GDM1 (cell line): ENCODE measurements at places on chromosomes 2 and 18.

GRCh38 chr2:185245216-185245615, 493.4 kb upstream of the FSIP2 start:
- no peak for DNase-seq

GRCh38 chr18:9802175-9803062, 83.4 kb upstream of the TXNDC2 start:
- DNase-seq: no peak

GRCh38 chr2:56287508-56287907, 103.7 kb downstream of the CCDC85A start:
- DNase-seq: no peak

DNA sequence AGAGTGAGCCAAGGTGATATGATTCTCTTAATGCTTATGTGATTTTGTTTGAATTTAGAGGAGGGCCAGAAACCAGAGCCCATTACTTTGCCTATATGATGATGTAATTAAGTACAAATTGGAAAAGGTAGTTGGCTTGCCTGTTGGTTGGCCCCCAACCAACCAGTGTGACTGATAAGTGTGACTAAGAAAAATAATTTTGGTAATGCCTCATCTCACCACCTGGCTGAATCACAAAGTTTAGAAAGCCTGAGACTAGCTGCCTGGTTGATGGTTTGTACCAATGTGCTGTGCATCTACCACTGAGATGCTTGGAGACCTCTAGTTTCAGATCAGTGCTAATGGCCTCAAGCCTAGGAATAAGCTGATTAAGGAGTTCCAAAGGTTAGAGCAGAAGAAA, 338.7 kb downstream of the CDH2 start:
- no peak for DNase-seq

GRCh38 chr18:6633310-6633709, 96.2 kb upstream of the ARHGAP28 start:
- no peak for DNase-seq

GRCh38 chr2:204027091-204027490, 90.5 kb downstream of the ICOS start:
- no peak for DNase-seq

DNA sequence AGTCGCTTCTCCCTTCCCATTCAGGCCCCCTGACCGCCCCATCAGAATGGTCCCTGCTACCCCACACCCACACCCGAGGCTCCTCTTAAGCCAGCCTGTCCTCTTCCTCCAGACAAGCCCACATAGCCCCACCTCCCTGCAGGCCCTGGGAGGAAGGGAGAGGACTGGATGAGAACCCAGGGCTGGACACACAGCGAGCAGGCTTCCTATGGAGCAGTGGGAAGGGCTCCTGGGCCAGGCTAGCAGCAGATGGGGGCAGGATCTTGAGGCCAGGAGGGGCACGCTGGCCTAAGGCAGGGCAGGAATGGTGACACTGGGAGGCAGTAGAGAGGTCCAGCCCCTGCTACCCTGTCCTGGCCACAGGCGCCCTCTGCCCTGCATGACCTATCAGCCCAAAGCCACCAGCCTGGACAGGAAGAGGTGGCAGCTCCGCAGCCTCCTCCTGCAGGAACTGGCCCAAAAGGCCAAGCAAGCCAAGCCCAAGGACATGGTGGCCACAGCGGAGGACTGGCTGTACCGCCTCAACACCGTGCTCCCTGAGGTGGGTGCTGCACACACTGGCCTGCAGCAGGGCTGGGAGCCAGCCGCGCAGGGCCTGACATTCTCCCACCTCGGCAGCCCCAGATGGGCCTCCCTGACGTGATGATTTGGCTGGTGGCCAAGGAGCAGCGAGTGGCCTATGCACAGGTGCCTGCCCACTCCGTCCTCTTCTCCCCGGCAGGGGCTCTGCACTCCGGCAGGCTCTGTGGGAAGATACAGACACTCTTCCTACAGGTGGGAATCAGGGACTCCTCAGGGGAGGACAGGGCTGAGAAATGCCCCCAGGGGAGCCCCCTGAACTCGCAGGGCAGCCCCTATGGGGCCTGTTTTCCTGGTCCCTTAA, 43.3 kb downstream of the FER1L5 start:
- DNase-seq: no peak

GRCh38 chr2:146623771-146624170, 1221.1 kb upstream of the ACVR2A start:
- DNase-seq: no peak

DNA sequence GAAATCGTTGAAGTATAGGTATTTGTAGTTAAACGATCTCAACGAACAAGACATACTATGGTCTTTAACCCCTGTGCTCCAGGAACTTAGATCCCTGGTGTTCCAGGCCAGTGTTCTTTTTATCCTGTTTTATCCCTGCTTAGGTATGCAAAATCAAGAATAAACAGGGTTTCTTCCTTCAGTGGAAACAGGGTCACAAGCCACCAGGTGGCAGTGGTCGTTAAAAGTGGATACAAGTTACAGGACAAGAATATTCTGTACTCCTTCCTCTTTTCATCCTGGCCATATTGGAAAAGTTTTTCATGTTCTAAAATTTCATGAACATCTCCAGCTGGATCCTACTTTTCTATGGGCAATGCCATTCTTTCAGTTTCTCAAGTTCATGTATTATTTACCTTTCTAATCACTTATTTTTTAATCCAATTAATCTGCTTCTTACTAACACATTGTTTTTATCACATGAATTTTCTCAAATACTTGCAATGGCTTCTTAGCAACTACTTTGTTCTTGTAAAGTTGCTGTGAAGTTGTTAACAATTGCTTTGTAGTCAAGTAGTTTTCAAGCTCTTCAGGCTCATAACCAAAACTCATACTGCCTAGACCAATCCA, 16.4 kb upstream of the HNMT start:
- peak; percentile 12 for DNase-seq

- DNase-seq: no peak
These were observed 5.6 kb downstream of the METTL5 start for GRCh38 chr2:169819106-169819505.

DNA sequence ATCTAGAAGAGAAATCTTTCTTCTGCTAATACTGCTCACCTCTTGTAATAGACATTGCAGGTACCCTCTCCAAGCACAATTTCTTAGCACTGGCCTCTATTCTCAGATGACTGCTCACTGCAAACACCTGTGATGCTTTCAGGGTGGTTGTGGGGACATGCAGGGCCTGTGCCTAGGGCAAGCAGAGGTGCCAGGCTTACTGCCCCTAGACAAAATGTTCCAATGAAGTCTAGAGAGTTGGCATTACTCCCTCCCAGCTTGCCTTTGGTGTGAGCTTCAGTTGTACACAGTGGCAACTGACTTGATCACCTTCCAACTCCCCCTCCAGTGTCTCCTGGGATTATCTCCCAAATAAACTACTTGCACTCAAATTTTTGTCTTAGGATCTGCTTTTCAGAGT, 12.9 kb upstream of the TXNDC2 start:
- DNase-seq: no peak

GRCh38 chr2:46748121-46748520, 167.5 kb downstream of the MCFD2 start:
- DNase-seq: no peak

DNA sequence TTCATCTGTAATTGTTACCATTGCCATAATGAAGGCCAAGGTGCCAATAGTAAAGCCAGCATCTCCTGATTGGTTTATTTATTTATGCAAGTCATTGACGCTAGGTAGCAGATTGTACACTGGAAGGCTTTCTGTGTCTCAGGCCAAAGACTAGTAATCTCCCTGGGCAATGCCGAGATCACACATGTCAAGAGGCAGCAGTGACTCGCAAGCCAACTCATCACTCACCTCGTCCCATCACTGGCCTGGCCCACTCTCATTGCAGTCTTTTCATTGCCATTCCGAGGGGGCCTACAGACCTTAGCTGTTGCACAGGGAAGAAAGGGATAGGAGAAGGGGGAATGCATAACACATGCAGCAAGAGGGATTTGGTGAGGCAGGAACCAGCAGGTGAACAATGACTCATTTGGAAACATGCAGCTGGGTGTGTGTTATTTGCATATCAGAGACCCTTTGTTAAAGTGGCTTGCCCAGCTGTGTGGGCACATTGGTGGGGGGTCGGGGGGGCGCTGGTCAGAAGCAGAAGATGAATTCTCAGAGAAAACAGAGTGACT, 448.7 kb upstream of the HNRNPA3 start:
- no peak for DNase-seq

- no peak for DNase-seq
These were observed 1076.2 kb downstream of the TSN start for GRCh38 chr2:122831649-122832048.

GRCh38 chr2:59301466-59302402, 1060.6 kb upstream of the FANCL start:
- DNase-seq: peak; percentile 70

GRCh38 chr2:152354909-152355308, 19.9 kb downstream of the FMNL2 start:
- DNase-seq: no peak

DNA sequence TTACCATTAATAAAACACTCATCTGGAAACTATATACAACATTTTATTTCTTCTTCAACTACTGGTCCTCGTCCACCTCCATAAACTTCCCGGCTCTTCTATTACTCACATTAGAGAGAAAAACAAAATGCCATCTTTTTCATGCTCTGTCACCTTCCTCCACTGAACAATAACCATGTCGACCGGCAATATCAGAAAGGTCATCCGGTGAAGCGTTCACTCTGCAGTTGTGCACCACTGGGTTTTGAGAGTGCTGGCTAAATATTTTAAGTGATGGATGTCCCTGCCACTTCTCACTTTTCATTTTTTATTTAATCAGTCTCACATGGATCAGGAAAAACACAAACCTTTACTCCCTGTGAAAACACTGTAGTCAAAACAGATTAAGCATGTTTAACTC, 48.2 kb downstream of the SPP2 start:
- DNase-seq: no peak

DNA sequence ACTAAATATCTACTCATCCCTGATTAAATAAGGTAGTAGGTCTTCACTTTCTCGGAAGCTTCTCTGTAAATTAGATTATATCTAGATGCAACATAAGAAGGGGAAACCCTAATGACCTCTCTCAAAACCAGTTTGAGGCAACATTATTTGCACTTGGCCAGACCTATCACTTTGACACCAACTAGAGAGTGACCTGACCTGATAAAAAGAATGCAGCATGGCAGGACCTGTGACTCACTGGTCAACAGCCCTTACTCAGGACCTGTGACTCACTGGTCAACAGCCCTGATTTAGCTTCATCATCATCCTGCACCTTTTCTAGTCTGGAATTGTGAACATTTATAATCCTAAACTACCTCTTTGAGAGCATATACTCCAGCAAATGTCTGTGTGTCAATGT, 1957.7 kb upstream of the CELF4 start:
- DNase-seq: no peak

DNA sequence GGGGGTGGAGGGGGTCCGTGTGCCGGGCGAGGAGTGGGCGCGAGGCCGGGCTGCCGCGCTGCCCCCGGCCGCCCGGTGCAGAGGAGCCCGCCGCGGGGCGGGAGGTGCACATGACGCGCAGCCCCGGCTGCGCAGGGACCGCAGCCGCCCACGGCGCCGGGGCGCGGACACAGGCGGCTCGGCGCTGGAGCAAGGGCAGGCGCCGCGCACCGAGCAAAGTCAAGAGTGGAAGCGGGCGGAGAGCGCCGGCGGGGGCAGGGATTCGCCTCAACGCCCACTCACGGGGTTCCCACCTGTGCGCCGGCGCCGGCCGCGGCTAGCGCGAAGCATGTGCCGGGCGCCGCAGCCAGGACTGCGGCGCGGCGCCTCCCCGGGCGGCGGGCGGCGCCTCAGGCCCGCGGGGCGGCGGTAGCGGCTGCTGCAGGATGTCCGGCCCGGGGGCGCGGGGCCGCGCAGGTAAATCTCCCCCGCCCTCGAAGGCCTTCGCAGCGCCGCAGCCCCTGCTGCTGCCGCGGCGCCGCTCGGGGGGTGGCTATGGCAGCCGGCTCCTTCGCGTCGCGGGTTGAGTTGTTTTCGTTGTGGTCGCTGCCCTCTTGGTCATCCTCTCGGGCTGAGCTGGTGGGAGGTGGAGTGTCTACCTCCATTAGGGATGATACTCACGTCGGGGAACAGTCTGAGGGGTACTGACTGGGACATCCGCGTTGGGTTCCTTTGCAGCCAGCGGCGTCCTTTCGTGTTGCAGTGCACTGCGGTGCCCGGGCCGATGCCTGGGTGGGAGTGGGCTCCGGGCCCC, 216.3 kb upstream of the DTNA start:
- no peak for DNase-seq

- peak; percentile 24 for DNase-seq
These were observed at the start of gene PER2 for GRCh38 chr2:238287737-238288649. PER2 (minus strand) TSS chr2:238288610; CDS start chr2:238277936, 10,674 bp downstream.

- no peak for DNase-seq
These were observed 196.7 kb downstream of the SH3BP4 start for GRCh38 chr2:235148201-235149170.

- no peak for DNase-seq
These were observed 1102.8 kb upstream of the KLHL29 start for GRCh38 chr2:22282220-22282619.

DNA sequence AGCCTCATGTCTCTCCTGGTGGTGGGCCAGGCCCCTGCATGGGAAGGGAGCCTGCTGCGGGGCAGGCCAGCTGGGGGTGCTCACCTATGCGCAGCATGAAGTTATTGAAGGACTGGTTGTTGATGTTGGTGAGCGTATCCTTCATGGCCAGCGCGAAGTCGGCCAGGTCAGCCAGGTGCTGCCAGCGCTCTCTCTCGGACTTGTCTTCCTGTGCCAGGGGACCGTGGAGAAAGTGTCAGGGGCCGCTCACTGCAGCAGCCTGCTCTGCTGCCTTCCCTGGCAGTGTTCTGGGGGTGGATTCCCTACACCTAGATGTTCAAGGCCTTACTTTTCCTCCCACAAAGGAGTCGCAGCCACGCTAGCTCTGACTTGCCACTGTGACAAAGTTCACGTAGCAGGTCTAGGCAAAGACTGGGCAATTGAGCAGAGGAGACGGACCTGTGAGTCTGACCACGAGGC, 28.2 kb downstream of the CENPO start:
- DNase-seq: no peak

- no peak for DNase-seq
These were observed 479 bp downstream of the RNMT start for GRCh38 chr18:13726972-13727331.

DNA sequence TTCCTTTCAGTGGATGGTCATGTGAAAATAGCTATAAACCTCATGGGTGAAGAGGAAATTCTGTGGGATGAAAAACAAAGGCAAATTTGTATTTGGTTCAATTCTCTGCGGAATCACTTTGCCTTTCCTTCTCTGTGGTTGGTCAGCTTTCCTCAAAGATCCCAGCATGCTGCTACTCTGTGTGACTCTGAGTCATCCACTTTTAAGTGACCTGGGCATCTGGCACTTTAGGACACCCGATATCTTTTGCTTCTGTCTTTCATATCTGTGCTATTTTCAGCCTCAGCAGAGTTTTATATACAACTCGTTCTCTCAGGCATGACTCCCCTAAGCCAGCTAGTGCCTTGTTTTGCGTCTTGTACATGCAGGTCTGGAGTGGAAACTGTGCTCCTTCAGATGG, 217.0 kb upstream of the PIEZO2 start:
- DNase-seq: no peak

- no peak for DNase-seq
These were observed 302.1 kb downstream of the LPIN1 start for GRCh38 chr2:12048550-12048949.

- DNase-seq: no peak
These were observed 28.2 kb downstream of the RND3 start for GRCh38 chr2:150459281-150459680.
